ENCODE measurements at places on chromosomes 5 and 9.
A peak's percentile ranks its signal among the peaks of the same experiment; 100 is the strongest.

GRCh38 chr9:75152416-75152815 is 64.1 kb downstream of the OSTF1 start:
- ATAC-seq = peak; percentile 86

GRCh38 chr9:1881708-1882295 is 133.3 kb upstream of the SMARCA2 start:
- ATAC-seq = no peak

GRCh38 chr5:152288917-152289595 is 116.0 kb downstream of the NMUR2 start:
- no peak for ATAC-seq

DNA sequence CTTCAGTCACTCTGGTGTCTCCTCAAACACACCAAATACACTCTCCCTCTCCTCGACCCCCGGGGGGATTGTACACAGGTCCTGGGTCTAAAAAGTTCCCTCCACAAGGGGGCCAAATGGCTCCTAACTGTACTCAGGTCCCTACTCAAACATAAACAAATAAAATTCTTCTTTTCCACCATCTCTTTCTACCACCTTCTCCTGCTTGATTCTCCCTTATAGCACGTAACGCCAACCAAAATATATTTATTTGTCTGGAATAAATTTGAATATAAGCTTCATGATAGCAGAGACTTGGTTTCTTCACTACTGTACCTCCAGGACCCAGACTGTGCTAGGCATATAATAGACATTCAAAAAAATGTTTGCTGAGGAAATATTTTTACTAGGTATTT is 21.4 kb downstream of the ZNF608 start:
- ATAC-seq = no peak

- ATAC-seq = no peak
These were observed 818.2 kb downstream of the TLR4 start for GRCh38 chr9:118522093-118523028.

- no peak for ATAC-seq
These were observed 36.9 kb downstream of the G3BP1 start for GRCh38 chr5:151808451-151809169.

DNA sequence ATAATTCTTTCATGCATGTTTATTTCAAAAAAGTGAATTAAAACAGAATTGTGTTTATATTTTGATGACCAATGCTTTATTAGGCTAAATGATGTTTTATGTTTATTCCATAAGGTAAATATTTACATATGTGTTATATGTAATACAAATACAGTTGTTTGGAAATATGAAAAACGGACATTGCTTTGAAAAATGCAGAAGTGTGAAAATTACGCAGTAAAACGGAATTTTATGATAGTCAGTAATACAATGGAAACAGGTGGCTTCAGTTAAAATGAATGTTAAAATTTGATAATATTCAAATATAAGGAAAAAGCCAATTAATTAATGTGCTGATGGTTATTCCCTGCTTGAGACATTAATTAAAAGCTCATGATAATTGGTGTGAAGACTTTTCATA is 1633.8 kb downstream of the MAT2B start:
- ATAC-seq = no peak

DNA sequence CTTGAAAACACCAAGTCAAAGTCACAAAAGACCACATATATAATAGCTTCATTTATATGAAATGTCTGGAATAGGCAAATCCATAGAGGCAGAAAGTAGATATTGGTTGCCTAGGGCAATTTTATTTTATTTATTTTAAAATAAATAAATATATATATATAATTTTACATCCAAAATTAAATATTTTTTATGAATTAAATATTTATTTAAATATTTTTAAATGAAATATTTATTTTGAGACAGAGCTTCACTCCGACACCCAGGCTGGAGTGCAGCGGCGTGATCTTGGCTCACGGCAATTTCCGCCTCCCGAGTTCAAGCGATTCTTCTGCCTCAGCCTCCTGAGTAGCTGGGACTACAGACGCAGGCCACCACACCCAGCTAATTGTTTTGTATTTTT is 58.9 kb upstream of the ATG10 start:
- no peak for ATAC-seq

GRCh38 chr5:139863855-139864558 is 68.4 kb downstream of the PSD2 start:
- no peak for ATAC-seq

- no peak for ATAC-seq
These were observed 122.6 kb upstream of the IRX4 start for GRCh38 chr5:2005101-2006041.

- ATAC-seq = no peak
These were observed 26.1 kb downstream of the CHD1 start for GRCh38 chr5:98902733-98903132.

GRCh38 chr9:100890321-100890720 is 138.2 kb upstream of the PLPPR1 start:
- ATAC-seq = no peak

GRCh38 chr9:108639091-108639490 is 216.7 kb downstream of the ACTL7B start:
- ATAC-seq = no peak

- no peak for ATAC-seq
These were observed 98.1 kb downstream of the SREK1 start for GRCh38 chr5:66242050-66242715.

DNA sequence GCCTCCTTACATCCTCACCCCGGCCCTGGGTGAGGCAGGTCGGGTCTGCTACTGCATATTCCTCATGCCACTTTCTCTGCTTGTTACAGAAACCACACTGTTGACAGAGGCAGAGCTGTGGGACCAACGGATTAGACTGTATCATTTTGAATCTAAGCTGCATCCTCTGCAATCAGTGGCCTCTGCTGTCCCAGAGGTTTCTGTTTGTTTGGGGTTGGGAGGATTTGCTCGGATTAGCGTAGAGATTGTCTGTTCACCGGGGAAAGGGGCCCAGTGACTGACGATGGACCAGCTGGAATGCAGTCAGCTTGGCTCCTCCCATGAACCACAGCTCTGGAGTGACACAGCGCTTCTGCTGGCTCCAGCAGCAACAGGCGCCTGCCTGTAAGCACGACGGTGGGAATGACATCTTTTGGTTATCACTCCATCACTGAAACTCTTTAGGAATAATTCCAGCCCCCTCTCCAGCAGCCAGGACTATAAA is 37.3 kb upstream of the ADRA1B start:
- ATAC-seq = no peak

DNA sequence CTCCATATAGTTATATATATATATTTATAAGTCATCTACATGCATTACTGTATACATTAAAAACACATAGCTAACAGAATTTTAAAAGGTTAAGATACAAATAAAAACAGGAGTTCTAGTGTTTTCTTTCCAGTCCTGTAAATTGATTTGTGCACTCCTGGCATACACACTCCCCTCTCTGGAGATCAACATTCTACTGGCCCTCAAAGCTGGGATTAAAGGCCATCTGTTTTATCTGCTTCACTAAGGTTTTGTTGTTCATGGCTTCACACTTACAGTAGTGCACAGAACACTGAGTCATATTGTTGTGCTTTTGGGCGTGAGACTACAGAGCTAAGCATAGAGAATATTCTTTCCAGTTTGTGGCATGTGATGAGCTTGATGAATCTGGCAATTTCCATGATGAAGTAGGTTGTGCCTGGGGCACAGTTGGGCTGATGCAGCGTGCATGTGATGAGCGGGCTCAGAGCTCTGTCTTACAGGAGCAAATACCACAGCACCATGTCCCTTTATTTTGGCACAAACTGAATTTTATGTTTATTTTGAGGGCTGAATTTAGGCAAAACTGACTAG is 98.2 kb downstream of the TAF11L14 start:
- ATAC-seq = no peak

- ATAC-seq = no peak
These were observed 178.9 kb upstream of the SPEF2 start for GRCh38 chr5:35438786-35439185.

- ATAC-seq = no peak
These were observed 725.0 kb downstream of the TLE1 start for GRCh38 chr9:80964374-80964773.

- peak; percentile 71 for ATAC-seq
These were observed 137.5 kb downstream of the CPLANE1 start for GRCh38 chr5:37111426-37112382.

DNA sequence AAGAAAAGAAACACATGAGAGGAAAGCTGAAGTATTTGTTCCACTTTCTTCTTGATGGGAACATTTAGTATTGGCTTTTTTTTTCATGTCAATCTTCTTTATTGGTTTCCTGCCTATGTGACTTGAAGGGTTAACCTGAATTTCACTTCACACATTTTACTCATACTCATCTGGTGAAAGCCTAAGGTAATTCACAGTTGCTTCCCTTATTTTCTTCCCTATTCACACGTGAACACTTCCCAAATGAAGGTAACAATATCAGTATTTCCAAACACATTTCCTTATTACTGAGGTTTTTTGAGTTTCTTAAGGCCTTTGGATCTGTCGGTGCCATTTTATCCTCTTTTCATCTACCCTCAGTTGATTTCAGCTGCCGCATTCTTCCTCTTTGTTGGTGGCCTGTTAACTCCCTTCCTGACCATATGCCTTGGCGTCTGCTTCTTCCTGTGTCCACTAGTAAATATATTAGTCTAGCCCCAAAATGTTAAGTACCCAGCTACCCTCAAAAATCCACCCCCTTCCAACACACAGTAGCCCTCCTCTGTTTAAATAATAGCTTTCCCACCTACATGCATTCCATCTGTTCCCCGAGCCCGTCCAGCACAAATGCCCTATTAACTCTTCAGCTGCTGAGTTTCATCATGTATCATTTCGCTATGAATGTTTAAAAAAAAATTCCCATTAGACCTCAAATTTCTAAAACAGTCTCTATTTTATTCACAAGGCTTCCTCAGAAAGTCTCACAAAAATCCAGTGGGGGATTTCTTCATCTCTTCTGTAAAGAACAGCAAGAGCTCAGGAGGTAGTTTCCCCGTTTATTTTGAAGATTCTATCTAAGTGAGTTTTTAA is 97.3 kb downstream of the USP20 start:
- ATAC-seq = peak; percentile 39

- ATAC-seq = peak; percentile 81
These were observed 6.4 kb downstream of the ARRDC1 start for GRCh38 chr9:137611623-137612609.

- ATAC-seq = no peak
These were observed 21.1 kb downstream of the RALGDS start for GRCh38 chr9:133099726-133100505.

- ATAC-seq = no peak
These were observed 23.6 kb downstream of the PLPP7 start for GRCh38 chr9:131312822-131313770.

GRCh38 chr5:42089705-42090104 is 164.6 kb downstream of the FBXO4 start:
- peak; percentile 80 for ATAC-seq

DNA sequence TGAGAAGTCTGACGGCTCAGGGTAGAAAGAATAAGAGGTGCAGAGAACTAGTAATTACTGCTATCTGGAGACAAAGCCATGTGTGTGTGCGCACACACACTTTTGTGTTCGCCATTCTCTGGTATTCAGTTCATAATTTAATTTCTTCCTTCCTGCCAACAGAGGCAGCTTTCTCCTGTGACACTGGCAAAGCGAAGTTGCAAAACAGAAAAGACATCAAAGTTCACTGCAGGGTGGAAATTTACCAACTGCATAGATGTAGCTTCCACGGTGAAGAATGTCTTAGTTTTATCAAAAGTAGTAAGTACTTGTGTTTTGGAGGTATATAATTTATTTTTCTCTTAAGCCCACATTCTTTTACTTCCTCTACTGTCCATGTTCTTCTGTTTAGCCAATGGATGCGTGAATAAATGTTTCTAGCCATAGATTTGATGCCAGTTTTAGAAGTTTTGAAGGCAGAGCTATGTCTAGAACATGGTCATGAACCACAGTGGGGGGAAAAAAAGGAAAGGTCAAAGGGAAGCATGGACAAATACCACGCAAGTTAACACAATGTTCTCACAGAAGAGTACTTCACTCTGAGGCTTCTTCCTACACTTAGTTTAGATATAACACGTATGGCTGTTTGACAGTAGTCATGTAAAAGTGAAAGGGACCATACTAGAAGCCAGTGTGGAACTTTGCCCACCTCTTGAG is 536.5 kb upstream of the GRIA1 start:
- no peak for ATAC-seq

- no peak for ATAC-seq
These were observed 16.7 kb downstream of the GFPT2 start for GRCh38 chr5:180336234-180337020.

DNA sequence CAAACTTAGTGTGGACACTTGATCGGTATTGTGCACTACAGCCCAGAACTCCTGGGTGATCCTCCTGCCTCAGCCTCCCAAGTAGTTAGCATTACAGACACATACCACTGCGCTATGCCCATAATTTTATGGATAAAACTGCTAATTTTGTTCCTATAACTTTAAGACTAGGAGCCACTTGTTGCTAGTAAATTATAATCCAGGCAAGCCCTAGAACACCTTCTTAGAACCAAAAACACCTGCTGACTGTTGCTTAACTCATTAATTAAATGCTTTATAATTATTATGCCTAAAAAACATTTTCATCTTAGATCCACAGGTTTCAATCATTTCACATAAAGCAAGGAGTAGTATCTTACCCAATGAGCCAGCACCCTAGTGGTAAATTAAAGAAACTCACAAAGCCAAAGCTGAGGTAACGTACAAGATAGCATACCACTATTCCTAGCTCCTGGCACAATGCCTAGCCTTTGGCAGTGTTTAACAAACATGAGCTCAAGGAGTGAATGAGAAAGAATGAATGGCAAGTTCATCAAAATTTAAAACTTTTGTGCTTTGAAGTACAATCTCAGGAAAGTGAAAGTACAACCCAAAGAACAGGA is 5.4 kb downstream of the MRPS27 start:
- ATAC-seq = no peak

- ATAC-seq = no peak
These were observed 17.0 kb downstream of the COL23A1 start for GRCh38 chr5:178573216-178573615.

GRCh38 chr5:96952974-96953730 is 17.3 kb downstream of the LNPEP start:
- no peak for ATAC-seq

DNA sequence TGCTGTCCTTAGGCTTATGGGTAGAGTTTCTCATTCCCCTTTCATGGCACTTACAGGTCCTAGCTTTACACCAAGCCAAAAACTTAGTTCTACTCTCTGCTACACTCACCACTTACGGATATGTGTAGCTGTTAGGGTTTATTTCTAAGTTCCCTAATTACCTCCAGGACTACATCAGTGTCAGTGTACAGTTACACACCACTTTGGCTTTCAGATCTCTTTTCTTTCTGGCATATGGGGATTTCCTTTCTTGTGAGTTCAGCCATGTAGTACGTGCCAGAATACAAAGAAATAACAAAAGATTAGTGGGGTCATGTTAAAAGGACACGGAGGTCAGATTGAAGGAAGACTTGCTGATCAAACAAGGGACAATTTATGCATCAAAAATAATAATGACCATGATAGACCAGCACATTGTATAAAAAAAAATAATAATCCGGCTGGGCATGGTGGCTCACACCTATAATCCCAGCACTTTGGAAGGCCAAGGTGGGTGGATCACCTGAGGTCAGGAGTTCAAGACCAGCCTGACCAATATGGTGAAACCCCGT is 41.8 kb downstream of the LYRM7 start:
- ATAC-seq = no peak

- no peak for ATAC-seq
These were observed 109.3 kb downstream of the ATPSCKMT start for GRCh38 chr5:10140195-10140973.

- no peak for ATAC-seq
These were observed 3.7 kb downstream of the PITX1 start for GRCh38 chr5:135030123-135030955.

GRCh38 chr9:87201351-87201751 is 254.0 kb upstream of the GAS1 start:
- ATAC-seq = no peak
